ENCODE measurements at places on chromosomes 2 and 18.

DNA sequence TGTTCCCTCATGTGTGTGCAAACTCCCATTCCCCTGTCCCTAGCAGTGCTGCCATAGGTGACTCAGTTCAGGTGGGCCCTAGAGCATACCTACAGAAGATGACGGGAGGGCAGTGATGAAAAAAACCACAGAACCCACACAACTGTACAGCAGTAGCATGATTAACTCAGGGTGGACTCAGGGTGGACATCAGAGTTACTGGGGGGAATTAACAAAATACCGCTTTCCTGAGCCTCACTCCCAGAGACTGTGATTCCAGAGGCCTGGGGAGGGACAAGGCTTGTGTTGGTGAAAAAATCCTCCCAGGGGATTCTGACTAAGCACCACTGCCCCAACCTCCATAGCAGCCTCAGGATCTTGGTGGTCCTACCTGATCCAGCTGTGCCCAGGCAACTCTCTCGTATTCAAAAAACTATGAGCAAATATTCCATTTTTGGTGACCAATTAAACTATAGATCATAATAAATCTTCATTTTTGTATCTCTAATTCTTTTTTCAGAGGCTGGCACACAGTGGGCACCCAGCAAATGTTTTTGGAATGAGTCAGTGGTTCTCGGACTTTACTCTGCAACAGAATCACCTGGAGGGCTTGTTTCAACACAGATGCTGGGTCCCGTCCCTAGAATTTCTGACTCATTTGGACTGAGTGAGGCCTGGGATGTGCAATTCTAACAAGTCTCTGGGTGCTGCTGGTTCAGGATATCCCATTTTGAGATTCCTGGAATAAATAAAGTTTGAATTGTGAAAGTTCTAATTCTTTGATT lies 84.1 kb upstream of the NABP1 start:
- DNase-seq, result no peak

- DNase-seq, result peak; percentile 23
Observed at GRCh38 chr2:11154016-11154922, 998 bp upstream of the SLC66A3 start.

- DNase-seq, result no peak
Observed at GRCh38 chr2:118854507-118855345, 7.3 kb upstream of the EN1 start.

- DNase-seq, result no peak
Observed at GRCh38 chr2:144989579-144990270, 469.8 kb upstream of the ZEB2 start.

DNA sequence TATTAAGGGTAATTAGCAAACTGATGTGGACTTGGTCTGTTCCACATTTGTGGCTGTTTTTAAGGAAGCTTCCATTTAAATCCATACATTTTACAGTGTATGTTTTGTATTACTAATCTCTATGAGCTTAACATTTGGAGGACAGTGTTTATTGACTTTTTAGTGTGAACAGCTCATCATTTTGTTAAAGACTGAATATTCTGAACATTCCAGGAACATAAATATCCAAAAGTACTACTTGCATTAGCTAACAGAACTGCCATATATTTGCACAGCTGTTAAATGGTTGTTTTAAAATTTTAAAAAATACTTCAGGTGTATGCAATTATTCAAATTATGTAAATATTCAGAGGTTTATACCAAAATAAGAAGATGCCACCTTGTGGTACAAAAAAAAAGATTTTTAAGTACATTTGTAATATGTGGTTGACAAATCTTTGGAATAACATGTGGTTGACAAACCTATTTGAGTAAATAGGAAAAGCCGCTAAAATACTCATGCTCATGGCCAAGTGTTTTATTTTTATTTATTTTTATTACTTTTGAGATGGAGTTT lies 439.7 kb upstream of the FANCL start:
- no peak for DNase-seq

DNA sequence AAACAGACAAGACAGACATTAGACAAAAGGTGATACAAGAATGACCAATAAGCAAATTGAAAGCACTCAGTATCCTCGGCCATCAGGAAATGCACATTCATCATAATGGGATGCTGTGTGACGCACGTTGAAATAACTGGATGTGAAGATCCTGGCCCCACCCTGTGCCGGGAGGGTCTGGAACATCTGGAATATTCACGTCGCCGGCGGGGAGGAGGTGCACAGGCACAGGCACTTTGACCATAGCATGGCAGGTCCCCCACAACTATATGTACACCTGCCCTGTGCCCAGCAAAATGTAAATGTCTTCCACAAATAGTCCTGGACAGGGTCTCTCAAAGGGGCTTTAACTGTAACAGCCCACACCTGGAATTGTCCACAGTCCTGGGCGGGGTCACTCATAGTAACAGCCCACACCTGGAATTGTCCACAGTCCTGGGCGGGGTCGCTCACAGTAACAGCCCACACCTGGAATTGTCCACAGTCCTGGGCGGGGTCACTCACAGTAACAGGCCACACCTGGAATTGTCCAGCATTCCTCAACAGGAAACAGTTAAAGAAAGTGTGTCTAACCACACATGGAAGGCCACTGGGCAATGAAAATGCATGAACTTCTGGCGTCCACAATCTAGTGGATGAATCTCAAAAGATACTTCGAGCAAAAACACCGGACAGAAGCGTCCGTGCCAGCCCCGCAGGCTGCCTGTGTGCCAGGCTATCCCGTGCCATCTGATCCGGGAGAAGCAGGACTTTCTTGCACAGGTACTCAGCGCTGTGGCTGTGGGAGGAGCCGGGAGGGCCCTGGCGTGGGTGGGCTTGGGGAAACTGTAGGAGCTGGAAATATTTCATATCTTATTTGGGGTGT lies 113.4 kb downstream of the RTP5 start:
- no peak for DNase-seq

DNA sequence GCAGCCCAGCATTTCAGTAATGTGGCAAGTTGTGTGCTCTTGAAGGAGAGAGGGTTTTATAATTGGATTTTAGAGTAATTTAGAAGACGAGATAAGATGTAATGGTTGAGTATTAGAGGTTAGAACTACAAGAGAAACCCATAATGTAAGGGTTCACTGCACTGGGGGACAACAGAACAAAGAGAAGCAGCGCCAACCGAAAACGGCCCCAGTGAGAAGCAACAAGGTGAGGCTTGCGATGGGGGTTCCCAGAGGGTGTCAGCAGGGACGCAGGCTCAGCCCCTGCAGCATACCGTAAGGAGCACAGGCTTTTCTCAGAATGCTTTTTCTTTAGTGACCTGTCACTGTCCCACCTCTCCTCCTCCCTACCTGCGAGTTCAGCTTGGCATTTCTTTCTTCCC lies 183.9 kb upstream of the ETAA1 start:
- no peak for DNase-seq

DNA sequence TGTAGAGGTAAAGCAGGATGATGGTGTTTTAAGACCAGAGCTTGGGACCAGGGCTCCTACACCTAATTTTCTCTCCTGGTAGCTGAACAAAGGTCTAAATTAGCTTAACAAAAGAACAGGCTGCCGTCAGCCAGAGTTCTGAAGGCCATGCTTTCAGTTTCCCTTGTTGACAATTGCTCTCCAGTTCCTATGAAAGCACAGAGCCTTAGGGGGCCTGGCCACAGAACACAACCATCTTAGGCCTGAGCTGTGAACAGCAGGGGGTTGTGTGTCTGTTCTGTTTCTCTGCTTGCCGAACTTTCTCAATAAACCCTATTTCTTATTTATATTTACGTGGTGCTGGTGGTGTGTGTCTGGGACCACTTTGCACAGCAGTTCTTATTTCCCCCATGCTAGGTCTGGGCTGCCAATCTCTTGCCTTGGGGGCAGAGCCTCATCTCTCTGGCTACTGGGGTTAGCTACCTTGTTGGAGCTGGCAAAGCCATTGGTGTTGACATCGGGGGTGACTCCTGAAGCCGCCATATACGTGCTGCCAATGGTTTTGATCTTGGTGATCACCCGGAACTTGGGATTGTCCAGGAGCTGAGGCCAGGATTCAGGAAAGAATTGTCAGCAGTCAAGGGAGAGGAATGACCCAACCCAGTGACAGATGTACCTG lies 29.0 kb downstream of the CENPO start:
- DNase-seq, result peak; percentile 3

- DNase-seq, result no peak
Observed at GRCh38 chr2:215664847-215665525, 229.1 kb upstream of the FN1 start.

GRCh38 chr2:117378653-117379052 lies 435.8 kb upstream of the DDX18 start:
- no peak for DNase-seq

DNA sequence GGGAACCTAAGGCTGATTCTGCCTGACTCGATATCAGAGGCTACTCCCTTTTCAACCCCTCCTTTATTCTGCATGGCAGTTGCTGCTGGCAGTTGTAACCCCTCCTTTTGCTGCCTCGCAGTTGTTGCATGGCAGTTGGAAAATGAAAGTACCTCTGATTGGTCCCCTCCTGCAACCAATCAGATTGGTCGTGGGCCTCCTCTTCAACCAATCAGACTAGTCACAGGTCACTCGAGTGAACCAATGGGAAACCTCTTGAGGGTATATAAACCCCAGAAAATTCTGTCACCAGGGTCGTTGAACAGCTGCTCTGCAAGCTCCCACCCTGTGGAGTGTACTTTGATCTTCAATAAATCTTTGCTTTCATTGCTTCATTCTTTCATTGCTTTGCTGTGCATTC lies 294.3 kb upstream of the SLC8A1 start:
- no peak for DNase-seq

GRCh38 chr2:33765122-33765521 lies 166.0 kb upstream of the FAM98A start:
- DNase-seq, result no peak

GRCh38 chr18:34710934-34711333 lies 836 bp downstream of the DTNA start:
- no peak for DNase-seq

GRCh38 chr18:74785632-74786031 lies 188.0 kb downstream of the ZNF407 start:
- DNase-seq, result no peak

- no peak for DNase-seq
Observed at GRCh38 chr2:52334185-52334584, 1302.3 kb upstream of the NRXN1 start.

GRCh38 chr2:11896386-11896785 lies 150.0 kb downstream of the LPIN1 start:
- no peak for DNase-seq

DNA sequence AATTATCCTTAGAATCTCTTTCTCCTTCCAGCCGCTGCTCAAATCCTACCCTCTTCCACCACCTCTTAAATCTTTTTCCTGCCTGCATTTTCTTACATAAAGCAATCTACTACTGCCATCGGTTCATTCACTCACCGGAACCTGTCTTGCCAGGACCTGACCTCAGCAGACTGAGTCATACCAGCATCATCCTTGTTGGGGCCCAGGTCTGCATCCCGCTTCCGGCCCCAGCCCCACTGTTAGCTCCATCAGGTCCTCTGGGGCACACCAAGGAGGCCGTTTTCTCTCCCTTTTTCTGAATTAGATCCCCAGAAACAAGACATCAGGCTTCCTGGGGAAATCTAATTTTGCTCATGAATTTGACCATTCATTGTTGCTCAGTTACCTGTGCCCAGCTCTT lies 42.7 kb upstream of the TGFA start:
- no peak for DNase-seq

- DNase-seq, result no peak
Observed at GRCh38 chr2:204931562-204931961, 386.3 kb downstream of the PARD3B start.

GRCh38 chr2:133821107-133821760 lies 253.0 kb upstream of the NCKAP5 start:
- DNase-seq, result no peak

DNA sequence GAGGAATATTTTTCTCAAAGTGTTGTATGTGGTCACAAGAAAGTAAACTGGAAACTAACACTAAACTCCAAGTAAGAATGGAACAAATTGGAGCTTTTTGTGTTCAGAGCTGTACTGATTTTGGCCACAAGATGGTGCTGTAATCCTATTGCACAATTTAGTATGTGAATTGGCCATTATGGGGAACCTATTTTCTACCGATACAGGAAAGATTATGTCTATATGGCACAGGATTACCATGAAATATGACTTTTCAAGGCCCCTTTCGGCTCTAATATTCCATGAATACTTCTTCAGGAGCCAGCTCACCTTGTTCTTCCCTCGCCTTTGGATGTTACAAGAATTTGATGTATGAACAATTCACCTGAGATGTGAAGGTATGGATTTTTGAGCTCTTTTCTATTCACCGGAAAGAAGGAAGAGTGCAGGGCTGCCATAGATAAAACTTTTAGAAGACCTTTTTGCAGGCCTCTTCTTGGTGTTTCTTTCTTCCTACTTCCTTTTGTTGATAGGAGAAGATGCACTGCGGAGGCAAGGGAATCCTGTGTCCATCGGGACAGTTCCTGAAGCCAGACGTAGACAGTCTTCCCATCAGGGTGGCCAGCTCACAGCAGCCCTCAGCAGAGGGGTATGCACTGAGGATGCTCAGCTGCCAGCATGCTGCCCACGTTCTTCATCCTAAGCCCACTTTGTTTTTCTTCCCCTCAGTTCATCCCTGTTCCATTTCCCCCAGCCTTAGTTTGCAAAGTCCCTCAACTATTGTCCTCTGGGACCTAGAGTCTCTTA lies 13.3 kb downstream of the MRPL44 start:
- DNase-seq, result peak; percentile 72
